ENCODE measurements at places on chromosomes 7 and 10.

DNA sequence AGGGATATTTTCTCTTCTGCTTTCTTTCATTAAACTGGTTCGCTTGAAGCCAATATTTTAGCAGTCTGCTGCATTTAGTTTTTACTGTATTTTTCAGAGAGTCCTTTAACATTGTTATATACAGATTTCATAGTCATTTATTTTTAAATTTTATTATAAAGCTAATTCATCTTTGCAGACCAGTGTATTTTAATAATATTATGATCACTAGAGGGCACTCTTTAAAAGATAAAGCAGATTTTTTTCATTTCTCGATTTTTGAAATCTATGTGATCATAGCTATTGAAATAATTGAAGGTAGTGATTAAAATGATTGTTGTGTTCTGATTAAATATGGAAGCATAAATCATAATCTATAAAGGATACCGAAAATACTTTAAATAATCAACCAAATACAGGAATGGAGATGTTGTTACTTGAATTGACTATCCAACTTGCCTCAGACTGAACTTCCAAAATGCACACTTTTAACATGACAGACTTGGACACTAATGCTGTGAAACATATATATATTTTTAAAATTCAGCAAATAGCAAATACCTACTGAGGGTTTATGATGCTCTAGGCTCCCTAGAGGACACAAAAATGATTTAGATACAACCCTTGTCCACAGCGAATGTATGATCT is 35.2 kb downstream of the ST7 start:
- DNase-seq, result no peak

DNA sequence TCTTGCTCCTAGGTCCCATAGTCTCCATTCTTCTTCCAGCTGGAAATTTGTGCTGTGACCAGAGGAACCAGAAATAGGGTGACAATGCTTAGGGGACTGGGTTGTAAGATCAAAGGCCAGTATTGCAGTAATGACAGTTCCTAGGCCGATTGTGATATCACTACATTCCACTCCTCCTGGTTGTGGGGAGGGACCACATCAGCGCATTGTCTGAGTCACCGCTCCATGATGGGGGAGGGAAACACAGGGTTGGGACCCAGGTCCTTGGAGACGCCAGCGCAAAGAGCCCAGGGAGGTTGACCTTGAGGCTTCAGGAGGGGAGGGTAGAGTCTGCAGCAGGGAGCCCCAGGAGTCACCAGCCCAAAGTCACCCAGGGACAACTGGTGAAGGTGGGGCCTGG is 20.8 kb upstream of the GGCT start:
- no peak for DNase-seq

DNA sequence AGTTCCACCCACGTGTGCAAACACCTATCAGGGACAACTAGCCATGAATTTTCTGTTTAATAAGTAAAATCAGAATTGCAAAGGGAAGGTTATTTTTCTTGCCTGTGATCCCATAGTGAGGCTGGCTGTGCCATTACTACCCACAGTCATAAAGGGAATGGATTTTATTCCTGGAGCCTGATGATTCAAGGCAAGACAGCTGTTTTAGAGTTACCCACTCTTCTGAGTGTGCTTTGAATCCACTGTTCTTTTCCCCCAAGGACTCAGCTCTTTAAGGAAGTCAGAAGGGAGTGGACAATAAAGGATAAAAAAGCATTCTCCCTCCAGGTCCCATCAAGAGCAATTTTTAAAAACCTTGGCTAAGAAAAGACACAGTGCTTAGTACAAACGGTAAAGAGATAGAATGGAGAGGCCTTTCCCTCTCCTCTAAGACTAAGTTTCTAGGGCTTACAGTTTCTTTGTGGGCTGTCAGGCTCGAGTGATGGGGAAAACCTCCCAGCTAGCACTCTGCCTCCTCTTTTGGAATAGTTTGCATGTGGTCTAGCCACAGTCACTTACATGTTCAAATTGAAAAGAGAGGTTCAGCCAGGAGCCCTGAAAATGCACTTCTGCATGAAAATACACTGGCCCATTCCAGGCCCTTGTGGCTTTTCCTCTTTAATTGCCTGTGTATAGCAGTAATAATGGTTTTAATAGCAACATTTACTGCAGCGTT is 5.1 kb upstream of the LRRC4 start:
- no peak for DNase-seq

- DNase-seq, result no peak
These were observed 338.8 kb upstream of the SEMA3D start for GRCh38 chr7:85525676-85526075.

DNA sequence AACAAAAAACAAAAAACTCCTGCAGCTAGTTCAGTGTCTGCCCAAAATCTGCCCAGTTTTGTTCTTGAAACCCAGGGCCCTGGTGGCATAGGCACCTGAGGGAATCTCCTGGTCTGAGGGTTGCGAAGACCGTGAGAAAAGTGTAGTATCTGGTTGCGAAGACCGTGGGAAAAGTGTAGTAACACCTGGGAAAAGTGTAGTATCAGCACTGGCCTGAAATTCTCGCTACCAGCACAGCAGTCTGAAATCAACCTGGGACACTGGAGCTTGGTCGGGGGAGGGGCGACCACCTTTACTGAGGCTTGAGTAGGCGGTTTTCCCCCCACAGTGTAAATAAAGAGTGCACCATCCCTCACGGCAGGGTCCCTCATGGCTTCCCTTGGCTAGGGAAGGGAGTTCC is 82.5 kb upstream of the SP4 start:
- DNase-seq, result no peak

DNA sequence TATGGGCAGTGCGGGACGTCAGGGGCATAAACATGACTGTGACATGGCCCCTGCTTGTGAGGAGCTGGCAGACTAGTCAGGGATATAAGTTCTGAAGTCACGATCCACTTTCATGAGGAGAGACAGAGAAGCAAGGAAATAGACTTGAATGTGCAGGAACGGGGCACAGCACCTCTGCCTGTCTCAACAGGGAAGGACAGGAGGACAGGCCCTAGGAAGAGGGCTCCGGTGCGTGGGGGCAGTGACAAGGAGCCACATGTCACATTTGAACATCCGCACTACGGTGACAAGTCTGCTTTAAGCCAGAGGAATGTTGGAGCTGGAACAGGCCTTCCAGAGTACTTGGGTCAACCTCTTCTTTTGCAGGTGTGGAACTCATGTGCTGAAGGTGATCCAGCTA is 19.8 kb upstream of the SAR1A start:
- no peak for DNase-seq

DNA sequence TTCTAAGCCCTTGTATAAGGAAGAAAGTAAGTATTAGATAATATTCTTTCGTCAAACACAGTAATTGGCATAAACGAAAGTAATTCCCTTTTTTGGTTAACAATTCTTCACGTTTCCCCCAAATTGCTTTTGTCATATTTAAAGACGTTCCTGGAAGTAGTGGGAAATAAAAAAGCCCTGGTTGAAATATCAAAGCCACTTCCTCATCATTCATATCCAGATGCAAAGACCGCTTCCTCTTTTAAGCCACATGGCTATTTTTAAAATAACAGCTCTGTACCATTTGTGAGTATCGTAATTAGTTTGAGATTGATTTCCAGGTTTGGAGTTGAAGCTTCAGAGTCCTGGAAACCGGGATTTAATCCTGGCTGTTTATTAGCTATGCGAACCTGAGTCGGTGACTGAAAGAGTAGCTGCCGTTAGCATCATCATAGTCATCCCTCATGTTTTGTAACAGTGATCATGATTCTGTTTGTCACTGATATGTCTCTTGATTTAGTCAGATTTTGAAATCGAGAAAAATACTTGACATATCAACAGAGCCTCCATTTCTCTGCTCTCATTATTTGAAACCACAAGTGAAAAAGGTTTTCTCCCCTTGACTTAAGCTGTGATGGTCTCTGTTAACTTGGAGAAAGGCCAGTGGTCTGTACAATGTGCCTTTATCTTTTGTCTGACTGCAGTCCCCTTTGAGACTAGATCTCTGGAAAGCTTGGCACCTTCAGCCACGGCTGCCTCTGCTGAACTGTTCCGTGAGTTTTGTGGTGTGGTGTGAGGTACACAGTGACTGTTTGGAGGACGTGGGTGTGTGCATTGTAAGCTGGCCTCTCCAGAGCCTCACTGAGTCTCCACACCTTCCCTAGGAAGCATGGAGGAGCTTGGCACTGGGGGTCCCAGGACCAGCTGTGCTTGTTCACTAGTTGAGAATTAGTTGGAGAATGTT is 18.1 kb downstream of the OPTN start:
- no peak for DNase-seq

DNA sequence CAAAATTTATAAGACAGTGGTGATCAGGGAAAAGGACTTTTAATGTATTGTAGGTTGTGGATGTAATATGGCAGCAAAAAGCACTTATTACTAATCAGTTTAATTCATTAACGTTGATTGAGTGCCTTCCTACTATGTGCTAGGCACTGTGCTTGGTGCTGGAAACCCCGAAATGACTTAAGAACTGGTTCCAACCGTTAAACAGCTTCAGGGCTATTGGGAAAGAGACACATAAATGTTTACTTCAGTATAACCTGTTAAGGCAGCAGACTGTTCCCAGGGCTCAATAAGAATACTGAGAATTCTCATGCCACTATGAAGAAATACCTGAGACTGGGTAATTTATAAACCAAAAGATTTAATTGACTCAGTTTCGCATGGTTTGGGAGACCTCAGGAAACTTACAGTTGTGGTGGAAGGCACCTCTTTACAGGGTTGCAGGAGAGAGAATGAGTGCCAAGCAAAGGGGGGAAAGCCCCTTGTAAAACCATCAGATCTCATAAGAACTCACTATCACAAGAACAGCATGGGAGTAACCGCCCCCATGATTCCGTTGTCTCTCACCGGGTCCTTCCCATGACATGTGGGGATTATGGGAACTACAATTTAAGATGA is 1.1 kb upstream of the SLC25A13 start:
- DNase-seq, result no peak

DNA sequence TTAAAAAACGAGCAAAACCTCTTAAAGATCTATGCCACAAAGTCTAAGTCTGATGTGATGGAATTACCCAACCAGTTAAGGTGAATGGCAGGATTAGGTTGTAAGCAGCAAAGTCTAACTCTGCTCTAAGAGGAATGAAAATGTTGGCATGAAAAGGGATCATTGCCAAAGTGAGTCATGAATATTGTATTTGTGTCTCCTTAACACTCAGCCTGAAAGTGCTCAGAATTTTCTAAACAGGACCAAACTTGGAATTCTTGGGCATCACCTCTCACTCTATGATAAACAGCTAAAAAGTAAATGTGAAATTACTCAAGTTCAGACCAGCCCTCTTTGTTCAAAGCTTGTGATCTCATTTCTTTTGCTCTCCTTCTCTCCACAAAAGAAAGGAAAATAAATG is 27.0 kb downstream of the PPP1R3A start:
- no peak for DNase-seq

DNA sequence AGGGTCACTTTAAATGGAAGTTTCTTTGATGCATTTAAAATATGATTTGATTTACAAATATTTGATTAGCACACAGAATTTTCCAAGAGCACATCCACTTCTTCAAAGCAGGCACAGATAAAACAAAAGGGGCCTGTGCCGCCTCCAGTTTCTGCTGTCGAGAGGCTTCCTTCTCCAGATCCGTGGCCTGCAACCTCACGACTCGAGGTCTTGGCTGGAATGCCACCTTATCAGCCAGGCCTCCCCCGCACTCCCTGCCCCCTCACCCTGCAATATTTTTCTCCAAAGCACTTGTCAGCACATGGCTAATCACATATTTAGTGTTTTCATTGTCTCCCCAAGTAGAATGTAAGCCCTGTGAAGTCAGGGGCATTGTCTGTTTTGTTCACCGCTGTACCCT is 12.5 kb downstream of the PYROXD2 start:
- no peak for DNase-seq

DNA sequence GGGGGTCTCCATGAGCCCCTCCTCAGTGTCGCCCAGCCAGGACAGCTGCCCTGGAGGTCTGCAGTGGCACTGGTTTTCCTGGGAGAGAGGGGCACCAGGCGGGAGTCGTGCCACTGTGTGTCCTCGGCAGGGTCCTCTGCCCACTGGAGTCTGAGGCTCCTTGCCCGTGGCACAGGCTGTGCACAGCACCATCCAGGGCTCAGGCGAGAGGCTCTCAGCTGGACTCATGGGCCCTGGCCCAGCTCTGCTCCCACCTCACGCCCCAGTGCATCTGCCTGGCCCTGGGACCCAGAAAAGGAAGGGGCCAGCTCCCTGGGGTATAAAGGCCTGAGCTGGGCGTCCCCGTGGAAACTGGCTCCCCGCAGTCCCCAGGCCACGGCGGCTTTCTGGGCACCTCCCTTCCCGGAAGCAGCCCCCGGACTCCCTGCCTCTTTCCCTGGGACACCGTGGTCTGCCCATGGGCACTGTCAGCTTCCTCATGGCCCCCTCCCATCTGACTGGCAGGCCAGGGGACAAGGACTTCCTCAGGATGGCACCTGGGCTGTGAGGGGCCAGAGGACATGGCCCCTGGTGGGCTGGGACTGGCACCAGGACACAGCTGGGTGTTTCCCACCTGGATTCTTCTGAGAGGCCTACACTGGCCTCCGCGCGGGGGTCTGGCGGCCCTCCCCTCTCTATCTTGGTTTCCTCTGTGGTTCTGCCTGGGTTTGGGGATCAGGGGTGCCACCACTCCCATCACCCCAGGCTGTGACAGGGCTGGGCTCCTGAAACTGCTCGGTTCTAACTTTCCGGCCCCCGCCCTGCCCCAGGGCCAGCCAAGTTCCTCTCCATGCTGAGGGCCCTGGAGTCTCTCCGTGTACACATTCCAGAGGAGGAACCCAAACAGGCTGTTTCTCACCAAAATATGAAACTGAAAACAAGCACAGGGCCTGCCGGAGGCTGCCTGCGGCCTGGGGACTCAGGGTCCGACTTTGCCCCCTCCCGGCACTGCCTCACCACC is 5.5 kb downstream of the FOXL3 start:
- no peak for DNase-seq

DNA sequence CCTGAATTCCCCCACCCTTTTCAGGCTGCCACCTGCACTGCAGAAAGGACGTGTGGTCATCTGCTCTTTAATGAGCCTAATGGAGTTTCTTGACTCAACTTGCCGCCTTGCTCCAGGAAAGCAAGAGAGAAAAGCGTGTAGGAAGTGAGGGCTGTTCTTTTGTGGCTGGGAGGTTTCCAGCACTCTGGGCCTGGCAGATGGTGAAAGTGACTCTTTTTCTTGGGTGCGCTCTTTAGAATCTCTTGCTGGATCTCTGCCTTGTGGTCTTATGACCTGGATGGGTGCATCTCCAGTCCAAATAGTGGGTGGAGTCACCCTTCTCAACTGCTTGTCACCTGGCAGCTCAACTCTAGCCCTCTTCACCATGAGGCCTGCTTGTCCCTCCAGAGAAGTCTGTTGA is 244.0 kb downstream of the SORCS1 start:
- no peak for DNase-seq

DNA sequence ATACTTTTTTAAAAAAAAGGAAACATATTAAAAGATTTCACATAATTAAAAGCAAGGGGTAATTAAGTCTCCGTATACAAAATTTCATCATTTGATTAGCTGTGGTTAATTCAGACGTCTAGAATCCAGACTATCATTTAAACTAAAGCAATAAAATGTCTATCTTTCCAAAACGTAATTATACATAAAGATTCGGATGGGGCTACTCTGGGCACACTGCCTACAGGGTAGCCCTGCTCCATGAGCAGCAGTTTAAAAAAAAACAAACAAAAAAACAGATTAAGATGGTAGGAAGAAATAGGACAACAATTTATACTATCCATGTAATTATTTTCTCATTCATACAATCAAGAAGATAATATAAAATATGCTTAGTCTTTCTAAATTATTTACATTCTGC is 96.0 kb downstream of the NRBF2 start:
- no peak for DNase-seq

Measured in esophagus squamous epithelium (tissue), 5 donors.